ENCODE measurements at places on chromosomes 3 and 15. TPM values are rescaled to one million over a fixed set of nuclear protein-coding genes. Genes with fewer than 3 reads are reported as not detected.

The TTLL13 gene
- not detected for polyA plus RNA-seq

The PAQR5 gene
- not detected for polyA plus RNA-seq

The GOLGA8M gene
- not detected for polyA plus RNA-seq

The NMB gene
- polyA plus RNA-seq: 4.0 TPM

The PCLAF gene
- polyA plus RNA-seq: 0.89 TPM

The CP gene
- 0.34 TPM for polyA plus RNA-seq

The NCBP2 gene
- polyA plus RNA-seq: 65.1 TPM

The TMOD2 gene
- 1.4 TPM for polyA plus RNA-seq

The SLC6A11 gene
- not detected for polyA plus RNA-seq

- no peak overlapping the region for H3K27ac ChIP-seq
- no peaks in the 10 kb centered on the region for H3K36me3 ChIP-seq
- peaks cover 26% of the 10 kb centered on the region for H3K4me1 ChIP-seq
- no peak overlapping the region for H3K4me3 ChIP-seq
- DNase-seq: no peak
- peaks cover 3% of the 10 kb centered on the region for H3K27me3 ChIP-seq
These were observed 607 bp upstream of the GHSR start for GRCh38 chr3:172448661-172449465.

- no peak overlapping the region for H3K4me3 ChIP-seq
- no peaks in the 10 kb centered on the region for H3K27me3 ChIP-seq
- no peak overlapping the region for H3K27ac ChIP-seq
- no peak for DNase-seq
These were observed 1068.0 kb upstream of the CADM2 start for GRCh38 chr3:83890763-83891135.

DNA sequence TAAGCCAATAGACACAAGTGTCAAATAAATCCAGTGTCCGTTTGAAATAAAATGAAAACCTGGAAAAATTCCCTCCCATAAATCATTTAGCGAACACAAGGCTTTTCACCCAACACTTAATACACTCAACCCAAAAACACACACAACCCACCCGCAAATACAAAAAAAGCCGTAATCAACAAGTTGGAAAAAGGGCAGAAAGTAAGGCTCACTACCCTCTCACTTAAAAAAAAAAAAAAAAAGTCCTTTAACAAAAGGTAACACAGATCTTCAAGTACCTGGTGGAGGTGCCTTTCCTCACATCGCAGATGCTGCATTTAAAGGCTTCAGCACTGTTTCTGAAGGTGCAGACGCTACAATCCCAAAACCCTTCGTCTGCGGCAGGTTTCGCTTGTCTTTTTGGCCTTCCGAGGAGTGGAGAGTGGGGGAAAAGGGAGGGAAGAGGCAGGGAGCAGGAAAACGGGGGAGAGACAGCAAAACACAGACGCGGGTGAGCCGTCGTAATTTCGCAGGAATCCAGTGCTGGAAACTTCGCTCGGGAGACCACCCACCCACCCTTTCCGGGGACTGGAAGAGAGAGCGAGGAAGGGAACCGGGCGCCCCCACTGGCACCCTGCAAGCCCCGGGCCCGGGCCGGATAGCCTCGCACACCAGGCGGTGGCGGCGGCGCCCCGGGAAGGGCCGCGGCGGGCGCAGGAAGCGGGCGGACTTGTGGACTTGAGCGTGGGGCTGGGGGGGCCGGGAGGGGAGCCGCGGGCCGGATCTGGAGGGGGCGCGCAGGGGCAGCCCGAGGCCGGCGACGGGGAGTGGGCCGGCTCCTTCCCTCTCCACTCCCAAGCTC lies 401.8 kb downstream of the SHQ1 start:
- DNase-seq: peak; percentile 36
- H3K4me3 ChIP-seq: peak within 1 kb of the TSS; percentile 79
- peak within 1 kb of the TSS; percentile 64 for H3K27ac ChIP-seq
- H3K36me3 ChIP-seq: no peaks in the 10 kb centered on the region

- H3K27me3 ChIP-seq: no peaks in the 10 kb centered on the region
- no peaks in the 10 kb centered on the region for H3K36me3 ChIP-seq
- no peak overlapping the region for H3K4me3 ChIP-seq
- no peak for DNase-seq
These were observed 15.0 kb downstream of the IL17RD start for GRCh38 chr3:57150113-57150581.

DNA sequence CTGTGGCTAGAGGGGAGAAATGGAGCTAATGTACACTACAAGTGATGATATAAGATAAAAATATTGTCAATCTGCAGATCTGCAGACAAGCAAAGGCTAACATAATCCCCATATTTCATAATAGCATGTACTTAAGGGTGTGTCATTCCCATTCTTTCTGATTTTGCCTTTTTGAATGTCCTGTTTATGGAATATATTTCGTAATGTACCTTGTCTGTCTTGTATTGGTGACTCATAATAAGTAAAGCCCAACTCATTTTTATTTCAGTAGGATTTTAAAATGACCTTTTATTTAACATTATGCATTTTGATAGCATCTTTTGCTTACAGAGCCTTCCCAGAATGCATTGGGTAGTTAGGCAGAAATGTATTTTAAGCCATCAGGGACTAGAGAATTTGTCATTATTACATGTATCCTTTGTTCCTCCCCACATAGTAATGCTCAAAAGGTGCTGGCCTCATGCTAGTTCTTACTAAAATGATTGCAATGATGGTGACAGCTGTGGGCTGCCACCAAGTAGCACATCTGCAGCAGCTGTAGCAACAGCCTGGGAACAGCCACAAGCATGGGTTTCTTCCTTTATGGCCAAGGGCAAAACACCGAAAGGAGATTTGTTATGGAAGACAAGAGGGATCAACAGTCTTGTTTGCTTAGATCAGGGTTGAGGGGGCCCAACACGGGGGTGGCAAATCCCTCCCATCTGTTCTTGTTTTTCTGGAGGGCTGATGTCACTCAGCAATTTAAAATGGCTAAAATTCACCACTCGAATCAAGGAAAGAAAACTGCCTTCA lies 188.5 kb downstream of the CADPS start:
- no peak overlapping the region for H3K27ac ChIP-seq
- DNase-seq: no peak
- no peaks in the 10 kb centered on the region for H3K36me3 ChIP-seq
- no peaks in the 10 kb centered on the region for H3K27me3 ChIP-seq
- H3K4me3 ChIP-seq: no peak overlapping the region
- H3K4me1 ChIP-seq: no peaks in the 10 kb centered on the region

DNA sequence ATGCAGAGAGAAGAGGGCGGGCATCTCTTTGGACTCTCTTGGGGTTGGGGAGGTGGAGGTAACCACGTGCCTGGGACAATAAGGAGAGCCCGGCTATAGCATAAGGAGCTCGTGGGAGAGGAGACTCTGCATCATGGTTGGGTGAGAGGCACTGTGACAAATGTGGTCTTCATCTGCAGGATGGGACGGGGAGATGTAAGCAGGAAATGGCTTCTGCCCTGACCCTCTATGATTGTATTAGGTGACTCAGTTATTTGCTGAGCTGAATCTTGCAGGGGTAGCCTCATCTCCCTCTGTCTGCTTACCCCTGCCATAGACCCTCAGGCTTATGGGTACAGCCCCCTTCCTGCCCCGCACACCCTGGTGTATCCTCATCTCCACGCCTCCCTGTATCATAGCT lies 48.7 kb downstream of the CORO2B start:
- no peaks in the 10 kb centered on the region for H3K4me1 ChIP-seq
- H3K27ac ChIP-seq: no peak overlapping the region
- no peaks in the 10 kb centered on the region for H3K27me3 ChIP-seq
- H3K36me3 ChIP-seq: no peaks in the 10 kb centered on the region

DNA sequence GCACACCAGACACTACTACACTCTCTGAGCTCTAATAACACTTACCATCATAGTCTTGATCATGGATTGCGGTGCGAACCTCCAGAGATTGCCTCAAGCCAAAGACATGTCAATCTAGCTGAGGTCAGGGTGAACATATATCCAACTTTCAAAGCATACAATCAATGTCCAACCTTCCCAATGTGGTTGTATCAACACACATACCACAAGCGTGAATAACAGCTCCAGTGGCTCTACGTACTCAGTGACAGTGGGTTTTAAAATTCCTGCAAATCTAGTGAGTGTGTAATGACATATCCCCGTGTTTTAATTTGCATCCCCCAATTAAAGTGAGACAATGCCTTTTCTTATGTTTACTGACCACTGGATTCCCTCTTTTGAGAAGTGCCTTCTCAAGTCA lies 29.6 kb downstream of the SFMBT1 start:
- no peaks in the 10 kb centered on the region for H3K36me3 ChIP-seq
- H3K27ac ChIP-seq: no peak overlapping the region
- H3K27me3 ChIP-seq: no peaks in the 10 kb centered on the region
- H3K4me1 ChIP-seq: peaks cover 12% of the 10 kb centered on the region
- no peak for DNase-seq

- H3K27ac ChIP-seq: no peak overlapping the region
- no peak for DNase-seq
- H3K27me3 ChIP-seq: no peaks in the 10 kb centered on the region
- no peak overlapping the region for H3K4me3 ChIP-seq
- no peaks in the 10 kb centered on the region for H3K4me1 ChIP-seq
These were observed 344.8 kb downstream of the ERC2 start for GRCh38 chr3:56123487-56123886.

DNA sequence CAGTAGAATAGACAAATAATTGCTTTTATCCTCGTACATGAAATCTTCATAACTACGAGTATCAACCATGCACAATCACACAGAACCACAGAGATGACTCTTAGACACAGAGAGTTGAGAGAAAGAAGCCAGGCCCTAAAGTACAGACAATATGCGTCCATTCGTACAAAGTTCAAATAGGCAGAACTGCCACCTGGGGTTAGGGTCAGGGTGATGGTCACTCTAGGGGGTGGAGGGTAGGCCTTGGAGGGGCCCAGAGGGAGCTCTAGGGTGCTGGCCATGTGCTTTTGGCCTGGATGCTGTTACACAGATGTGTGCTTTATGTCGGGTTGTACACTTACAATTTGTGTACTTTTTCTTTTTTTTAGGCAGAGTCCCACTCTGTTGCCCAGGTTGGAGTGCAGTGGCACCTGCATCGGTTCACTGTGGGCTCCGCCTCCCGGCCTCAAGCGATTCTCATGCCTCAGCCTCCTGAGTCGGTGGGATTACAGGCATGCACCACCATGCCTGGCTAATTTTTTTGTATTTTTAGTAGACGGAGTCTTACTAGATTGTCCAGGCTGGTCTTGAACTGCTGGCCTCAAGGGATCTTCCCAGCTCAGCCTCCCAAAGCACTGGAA lies 65.9 kb upstream of the KLF13 start:
- H3K27me3 ChIP-seq: no peaks in the 10 kb centered on the region
- no peaks in the 10 kb centered on the region for H3K36me3 ChIP-seq
- no peak overlapping the region for H3K27ac ChIP-seq
- peaks cover 44% of the 10 kb centered on the region for H3K4me1 ChIP-seq

DNA sequence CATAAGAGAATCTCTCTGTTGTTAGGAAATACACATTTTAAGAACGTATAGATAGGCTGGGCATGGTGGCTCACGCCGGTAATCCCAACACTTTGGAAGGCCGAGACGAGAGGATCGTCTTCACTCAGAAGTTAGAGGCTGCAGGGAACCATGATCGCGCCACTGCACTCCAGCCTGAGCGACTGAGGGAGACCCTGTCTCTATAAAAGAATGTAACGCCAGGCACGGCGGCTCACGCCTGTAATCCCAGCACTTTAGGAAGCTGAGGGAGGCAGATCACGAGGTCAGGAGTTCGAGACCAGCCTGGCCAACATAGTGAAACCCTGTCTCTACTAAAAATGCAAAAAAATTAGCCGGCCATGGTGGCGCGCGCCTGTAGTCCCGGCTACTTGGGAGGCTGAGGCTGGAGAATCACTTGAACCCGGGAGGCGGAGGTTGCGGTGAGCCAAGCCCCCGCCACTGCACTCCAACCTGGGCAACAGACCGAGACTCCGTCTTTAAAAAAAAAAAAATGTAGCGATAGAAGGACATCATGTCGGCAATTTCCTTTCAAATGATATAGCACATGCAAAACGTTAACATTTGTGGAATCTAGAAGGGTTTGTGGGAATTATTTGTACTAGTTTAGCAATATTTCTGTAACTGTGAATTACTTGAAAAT lies 730 bp upstream of the RPL14 start:
- peak overlapping the region; percentile 75 for H3K4me3 ChIP-seq
- H3K27ac ChIP-seq: peak overlapping the region; percentile 90
- H3K27me3 ChIP-seq: no peaks in the 10 kb centered on the region
- peaks cover 27% of the 10 kb centered on the region for H3K36me3 ChIP-seq

GRCh38 chr3:115855911-115856310 lies 232.6 kb downstream of the GAP43 start:
- H3K27me3 ChIP-seq: no peaks in the 10 kb centered on the region
- H3K4me1 ChIP-seq: no peaks in the 10 kb centered on the region
- no peak overlapping the region for H3K4me3 ChIP-seq
- H3K27ac ChIP-seq: no peak overlapping the region
- DNase-seq: no peak
- H3K36me3 ChIP-seq: no peaks in the 10 kb centered on the region

DNA sequence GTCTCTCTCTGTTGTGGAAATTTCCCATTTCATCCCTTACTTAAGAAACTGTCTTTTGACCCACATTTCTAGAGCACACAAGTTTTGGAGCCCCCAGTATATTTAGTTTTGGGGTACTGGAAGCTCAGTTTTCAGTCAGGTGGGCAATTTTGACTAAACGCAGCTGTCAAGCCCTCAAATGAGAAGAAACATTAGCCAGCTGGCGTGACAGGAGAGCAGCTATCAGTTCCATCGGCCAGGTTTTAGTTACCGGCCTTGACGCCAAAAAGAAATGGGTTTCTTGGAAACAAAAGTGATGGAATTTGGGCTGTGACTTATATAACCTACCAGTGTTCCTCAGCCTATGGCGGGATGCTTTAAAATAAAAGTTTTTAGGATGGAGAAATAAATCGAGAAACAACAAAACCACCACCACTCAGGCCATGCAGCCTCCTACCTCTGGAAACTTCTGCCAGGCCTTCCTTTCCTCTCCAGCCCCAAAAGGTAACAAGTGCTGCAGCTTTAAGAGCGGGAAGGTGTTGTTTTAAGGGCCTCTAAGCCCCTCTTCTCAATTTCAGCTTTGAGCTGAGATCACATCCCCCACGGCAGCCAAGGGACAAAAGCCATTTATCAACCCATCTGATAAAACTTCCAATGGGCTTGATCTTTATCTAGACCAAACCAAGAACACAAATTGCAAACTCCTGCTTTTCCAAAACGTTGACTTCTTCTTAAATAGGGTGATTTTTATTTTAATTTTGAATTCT lies 18.3 kb downstream of the RGMA start:
- no peaks in the 10 kb centered on the region for H3K36me3 ChIP-seq
- no peak for DNase-seq
- no peak overlapping the region for H3K4me3 ChIP-seq
- H3K4me1 ChIP-seq: peaks cover 18% of the 10 kb centered on the region

Measured in CD4-positive, alpha-beta memory T cell (primary cell).